PC-9 (cell line): ENCODE measurements at places on chromosomes 2 and 18. TPM values are rescaled to one million over a fixed set of nuclear protein-coding genes. Genes with fewer than 3 reads are reported as not detected.

The UBXN4 gene
- 75.6 and 95.0 TPM in 2 replicates for total RNA-seq

The GBX2 gene
- total RNA-seq: not detected in 2 replicates

The TOGARAM2 gene
- 0.44 and 0.45 TPM in 2 replicates for total RNA-seq

The CPO gene
- total RNA-seq: not detected in 2 replicates

The CFC1 gene
- total RNA-seq: not detected in 2 replicates

The ZAP70 gene
- not detected in 2 replicates for total RNA-seq

The CAPG gene
- 417 and 428 TPM in 2 replicates for total RNA-seq

The DCC gene
- total RNA-seq: not detected in 2 replicates

The VIT gene
- total RNA-seq: not detected in 2 replicates

The IL1A gene
- 0.55 TPM in 2 replicates for total RNA-seq

The ABCB6 gene
- total RNA-seq: 33.7 and 41.4 TPM in 2 replicates

The CRYGD gene
- total RNA-seq: not detected in 2 replicates

The DTNA gene
- total RNA-seq: not detected in 2 replicates

The SERPINB5 gene
- total RNA-seq: 25.5 and 26.2 TPM in 2 replicates

The MRPL53 gene
- 42.9 and 51.1 TPM in 2 replicates for total RNA-seq

The PLGLB1 gene
- 2.7 and 5.7 TPM in 2 replicates for total RNA-seq

The FLACC1 gene
- 0.75 and 0.87 TPM in 2 replicates for total RNA-seq

The MAB21L4 gene
- 68.8 and 84.0 TPM in 2 replicates for total RNA-seq

The CXCR4 gene
- total RNA-seq: 0.70 and 1.1 TPM in 2 replicates

The EPB41L5 gene
- total RNA-seq: 18.4 and 21.6 TPM in 2 replicates

The C1QL2 gene
- total RNA-seq: not detected in 2 replicates

The GTF3C2 gene
- 57.5 and 69.8 TPM in 2 replicates for total RNA-seq

The SCYGR4 gene
- total RNA-seq: not detected in 2 replicates

The CLIP4 gene
- 107 and 134 TPM in 2 replicates for total RNA-seq
